ENCODE measurements at places on chromosomes 1 and 21.

DNA sequence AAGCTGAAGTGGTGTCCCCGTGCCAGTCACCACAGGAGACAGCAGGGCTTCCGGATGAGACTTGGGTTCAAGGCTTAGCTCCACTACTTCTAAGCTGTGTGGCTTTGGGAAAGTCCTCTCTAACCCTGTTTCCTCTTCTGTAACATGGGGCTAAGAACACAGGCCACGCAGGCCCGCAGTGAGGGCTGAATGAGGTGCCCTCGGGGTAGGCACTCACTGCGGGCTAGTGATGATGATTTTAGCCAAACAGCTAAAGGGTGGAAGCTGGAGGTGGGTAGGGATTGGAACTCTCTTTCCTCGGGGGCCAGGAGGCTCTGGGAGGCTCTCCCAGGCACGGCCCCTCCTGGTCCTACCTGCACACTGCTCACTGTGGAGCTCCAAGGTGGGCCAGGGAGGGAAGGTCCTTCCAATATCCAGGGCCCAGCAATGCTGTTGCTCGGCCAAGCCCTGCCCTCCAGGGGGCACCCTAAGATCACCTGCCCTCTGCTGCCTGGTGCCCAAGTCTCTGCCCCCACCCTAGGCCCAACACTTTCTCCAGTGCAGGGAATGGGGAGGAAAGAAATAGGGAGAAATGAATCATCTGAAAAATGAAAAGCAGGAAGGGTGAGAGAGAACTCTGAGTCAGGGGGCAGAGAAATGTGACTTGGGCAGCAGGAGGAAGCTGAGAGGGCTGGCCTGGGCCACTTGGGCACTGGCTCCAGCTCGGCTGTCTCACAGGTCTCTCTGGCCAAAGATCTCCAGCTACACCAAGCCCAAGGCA is 19.2 kb upstream of the EVA1B start:
- no peak for DNase-seq

DNA sequence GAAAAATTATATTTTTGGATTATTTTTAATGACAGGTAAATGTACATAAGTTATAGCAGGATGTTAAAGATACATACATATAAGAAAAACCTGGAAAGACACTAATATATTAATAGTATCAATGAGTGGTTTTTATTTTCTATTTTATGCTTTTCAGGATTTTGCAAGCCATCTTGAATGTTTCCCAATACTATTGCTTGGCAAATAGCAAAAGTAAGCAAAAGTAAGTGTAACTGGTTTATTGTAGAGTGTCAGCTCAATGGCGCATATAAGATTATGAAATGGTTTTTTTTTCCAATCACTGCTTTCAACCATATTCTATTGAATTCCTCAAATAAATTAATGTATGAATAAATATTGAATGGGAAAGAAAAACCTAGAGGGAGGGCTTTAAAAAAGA is 36.4 kb downstream of the ZNF684 start:
- no peak for DNase-seq

GRCh38 chr1:24980836-24981630 is 51.0 kb upstream of the RUNX3 start:
- no peak for DNase-seq

GRCh38 chr1:53176452-53177208 is 20.0 kb upstream of the CPT2 start:
- DNase-seq, result no peak

- no peak for DNase-seq
Measured at GRCh38 chr1:65079941-65080340, 68.1 kb upstream of the AK4 start.

DNA sequence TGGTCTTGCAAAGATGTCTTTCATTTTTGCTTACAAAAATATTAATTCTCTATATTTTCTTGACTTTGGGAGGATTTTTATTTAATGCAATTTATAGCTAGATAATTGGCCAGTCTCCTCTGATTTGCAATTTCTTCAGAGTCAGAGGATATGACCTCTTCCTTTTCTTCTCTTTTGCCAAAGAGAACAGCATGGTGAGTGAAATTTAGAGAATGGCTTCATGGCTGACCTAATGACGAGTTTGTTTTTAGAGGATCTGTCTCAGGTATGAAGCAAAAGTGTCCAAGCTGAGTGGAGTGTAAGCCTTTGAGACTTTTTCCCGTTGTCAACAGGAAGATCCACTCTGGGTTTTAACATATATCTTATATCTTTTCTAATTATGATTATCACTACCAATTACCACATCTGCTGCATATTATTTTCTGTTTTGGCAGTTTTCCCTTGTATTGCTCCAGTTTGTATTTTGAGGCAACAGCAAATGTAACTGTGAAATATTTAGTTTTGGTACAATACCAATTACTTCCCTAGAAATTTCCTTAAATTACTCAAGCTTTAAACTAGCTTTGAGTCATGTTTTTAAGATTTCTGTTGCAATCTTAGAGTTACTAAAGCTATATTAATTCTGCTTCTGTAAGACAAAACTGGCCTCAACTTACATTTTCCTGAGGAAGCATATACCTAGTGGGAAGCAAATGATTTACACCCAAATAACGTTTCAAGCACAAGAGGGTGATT is 332.8 kb upstream of the ZRANB2 start:
- DNase-seq, result no peak

GRCh38 chr1:93662481-93663207 is 19.0 kb downstream of the BCAR3 start:
- DNase-seq, result no peak

DNA sequence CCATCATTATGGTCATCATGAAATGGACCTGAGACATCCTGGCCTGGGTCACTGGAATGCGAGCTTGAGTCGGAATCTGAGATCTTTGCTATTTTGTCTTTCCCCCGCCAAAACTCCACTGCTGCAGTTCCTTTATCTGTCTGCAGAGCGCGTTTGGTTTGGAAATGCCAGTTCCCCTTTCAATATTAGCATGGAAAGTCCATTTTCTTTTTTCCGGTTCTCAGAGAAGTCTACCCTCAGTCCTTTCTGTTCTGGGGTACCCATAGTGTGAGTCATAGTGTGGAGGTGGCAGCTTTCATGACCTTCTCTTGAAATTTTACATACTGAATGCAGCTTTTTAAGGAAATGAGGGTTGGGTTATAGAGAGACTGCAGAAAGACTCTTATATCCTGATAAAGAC is 14.6 kb downstream of the CACNA1E start:
- no peak for DNase-seq

GRCh38 chr1:241045659-241046058 is 311.3 kb downstream of the RGS7 start:
- DNase-seq, result no peak

DNA sequence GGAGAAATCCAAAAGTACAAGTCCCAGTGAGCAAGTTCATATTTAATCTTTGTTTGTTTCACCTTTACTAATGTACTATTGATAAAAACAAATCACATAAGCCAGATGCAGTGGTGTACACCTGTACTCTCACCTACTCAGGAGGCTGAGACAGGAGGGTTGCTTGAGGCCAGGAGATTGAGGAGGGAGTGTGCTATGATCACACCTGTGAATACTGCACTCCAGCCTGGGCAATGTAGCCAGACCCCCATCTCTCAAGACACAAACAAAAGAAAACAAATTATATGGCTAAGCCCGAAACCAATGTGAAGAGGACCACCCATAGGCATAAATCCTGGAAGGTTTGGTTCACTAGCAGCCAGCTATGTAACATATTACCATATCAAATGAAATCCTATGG is 9.6 kb upstream of the USP24 start:
- DNase-seq, result no peak

DNA sequence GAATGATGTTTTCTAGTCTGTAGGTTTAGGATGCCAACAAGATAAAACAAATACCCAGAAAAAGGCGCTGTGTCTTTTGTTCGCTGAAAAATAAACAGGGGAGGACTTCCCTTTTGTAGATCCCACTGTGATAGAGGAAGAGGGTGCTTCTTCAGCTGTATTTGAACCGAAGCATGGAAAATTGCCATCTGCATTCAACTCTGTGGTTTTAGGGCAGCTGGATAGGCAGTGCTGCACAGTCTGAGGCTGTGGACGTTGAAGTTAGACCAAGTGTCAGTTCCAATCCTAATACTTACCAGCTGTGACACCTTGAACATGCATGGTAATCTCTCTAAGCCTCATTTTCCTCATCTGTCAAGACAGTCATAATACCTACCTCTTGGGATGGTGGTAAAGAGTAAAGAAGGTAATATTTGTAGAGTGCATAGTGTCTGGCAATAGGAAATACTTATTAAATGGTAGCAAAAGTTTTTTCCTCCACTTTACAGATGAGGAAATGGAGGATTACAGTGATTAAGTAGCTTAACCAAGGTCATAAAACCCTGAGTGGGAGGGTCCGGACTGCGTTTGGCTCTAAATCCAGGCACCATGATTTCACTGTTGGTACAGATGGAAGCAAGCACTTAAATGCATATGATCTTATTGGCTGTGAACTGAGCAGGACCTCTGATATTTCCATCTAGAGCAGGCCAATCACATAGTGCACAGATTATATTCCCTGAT is 48.5 kb downstream of the UTP25 start:
- DNase-seq, result no peak

DNA sequence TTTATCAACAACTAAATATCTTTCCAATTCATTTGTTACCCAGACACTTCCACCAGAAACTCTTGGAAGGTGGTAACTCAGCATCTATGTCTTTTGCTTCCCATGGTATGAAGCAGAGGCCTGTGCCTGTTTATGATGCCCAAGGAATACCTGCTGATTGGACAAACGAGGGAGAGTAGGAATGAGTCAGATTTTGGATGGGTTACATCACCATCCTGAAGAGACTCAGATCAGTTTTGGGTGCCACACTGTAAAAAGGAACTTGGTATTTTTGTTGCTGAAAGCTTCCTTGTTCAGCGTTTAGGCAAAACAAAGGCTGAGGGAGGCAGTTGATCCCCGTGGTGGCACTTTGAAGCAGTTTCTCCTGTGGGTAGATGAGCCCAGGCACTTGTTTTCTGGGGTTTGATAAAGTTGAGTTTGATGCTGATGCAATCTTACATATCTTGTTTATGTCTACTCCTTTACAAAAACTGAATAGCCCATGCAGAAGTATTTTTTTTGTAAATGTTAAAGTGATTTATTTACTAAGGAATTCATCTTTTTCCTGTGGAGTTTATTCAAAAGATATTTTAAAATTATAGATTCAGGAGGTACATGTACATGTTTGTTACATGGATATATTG is 26.7 kb upstream of the CYP4X1 start:
- no peak for DNase-seq

- peak; percentile 40 for DNase-seq
Measured at GRCh38 chr1:50333595-50333974, 89.7 kb downstream of the DMRTA2 start.

DNA sequence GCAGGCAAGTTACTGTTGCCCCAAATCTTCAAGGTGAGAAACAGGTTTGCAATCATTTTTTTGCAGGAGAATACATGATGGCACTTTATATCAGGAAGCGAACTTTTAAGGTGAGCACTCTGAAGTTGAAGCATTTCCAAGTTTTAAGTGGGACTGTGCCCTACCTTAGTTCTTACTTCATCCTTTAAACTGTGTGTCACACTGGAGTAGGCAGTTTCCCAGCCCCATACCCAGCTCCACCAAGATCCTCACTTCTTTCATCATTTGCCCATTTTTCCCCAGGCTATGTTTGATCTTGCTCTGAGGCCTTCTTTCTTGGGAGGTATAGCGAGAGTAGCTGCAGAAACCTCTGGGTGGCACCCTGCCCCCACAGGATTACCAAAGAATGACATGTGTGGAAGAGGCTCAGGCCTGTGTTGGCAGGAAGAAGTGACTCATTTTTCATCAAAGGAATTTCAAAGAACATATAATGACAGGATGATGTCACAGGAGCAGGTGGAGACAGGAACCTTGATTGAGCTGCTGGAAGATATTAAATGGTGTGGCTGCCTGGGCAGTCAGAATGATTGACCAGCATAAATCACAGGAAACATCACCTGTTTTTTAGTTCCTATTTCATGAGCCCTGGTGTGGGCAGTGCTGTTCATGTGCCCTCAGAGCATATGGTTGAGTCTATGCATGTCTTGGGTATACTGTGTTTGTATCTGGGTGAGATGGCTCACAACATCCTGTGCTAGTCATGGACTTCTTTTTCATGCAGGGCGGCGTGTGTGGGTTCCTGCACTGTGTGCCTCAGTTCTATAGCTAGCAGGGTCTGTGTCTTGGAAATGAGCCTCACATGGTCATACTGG is 20.8 kb upstream of the MACF1 start:
- DNase-seq, result peak; percentile 69

DNA sequence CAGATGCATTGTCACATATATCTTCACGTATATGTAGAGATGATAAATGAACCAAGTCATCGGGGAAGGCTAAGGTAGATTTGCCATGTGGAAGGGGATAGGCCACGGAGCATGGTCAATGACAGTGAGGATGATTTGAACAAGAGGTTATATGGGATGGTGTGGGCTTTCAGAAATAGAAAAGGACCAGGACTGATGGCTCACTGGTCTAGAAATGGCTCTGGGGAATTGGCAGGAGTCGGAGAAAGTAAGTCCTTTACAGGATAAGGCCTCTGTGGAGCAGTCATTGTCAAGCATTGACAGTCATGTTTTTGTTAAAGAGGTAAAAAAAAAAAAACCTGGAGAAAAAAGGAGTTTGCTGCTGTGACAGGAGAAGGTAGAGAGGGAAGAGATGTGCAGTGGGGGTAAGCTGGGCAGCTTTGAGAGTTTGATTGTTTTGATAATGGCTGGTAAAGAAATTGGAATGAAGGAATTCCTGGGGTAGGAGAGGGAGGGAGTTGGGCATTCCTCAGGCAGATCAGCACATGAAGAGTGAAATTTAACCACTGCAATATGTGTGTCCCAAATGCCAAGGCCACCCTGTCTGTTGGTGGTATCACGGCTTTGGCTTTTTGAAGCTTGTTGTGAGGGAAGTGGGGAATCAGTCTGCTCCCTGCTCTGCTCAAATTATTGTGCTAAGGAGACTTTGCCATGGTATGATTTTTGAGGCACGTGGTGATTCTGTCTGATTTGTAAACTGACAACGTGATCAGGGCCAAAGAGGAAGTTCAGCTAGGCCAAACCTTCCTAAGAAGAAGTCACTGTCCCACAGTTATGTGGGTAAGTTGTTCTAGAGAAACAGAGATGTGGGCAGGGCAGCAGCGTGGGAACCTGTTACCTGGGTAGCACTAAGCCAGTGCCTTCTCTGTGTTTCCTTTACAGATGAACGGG is 26.0 kb downstream of the MACF1 start:
- peak; percentile 12 for DNase-seq

DNA sequence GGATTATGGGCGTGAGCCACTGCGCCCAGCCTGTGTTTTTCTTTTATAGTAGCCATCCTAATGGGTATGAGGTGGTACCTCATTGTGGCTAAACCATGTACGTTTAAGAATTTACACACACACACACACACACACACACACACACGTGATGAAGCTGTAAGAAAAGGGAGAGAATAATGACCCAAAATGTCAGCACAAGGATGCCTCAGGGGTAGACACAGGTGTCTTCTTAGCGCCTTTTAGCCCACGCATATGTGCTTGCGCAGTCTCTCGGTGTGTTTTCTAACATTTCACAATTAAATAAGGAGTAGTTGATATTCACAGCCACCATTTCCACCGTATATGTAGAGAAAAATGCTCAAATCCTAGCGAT is 782 bp upstream of the PFKL start:
- DNase-seq, result no peak

DNA sequence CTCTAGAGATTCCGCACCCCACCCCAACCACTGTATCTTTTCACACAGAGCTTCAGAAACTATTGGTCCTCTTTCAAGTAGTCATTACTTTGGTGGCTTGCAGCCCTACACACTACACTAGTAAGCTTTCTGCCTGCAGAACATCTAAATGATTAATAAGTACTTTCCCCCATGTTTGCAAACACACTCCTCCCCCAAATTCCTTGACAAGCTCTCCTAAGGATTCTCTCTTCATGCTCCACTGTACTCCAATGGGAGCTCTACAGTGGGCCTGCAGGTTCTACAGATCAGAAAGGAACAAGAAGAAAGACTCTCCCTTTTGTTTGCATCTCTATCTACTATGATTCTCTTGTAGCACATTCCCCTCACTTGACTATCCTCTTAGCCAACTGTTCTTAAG is 16.3 kb upstream of the NUF2 start:
- DNase-seq, result no peak

Measured in stimulated activated CD8-positive, alpha-beta memory T cell treated with anti-CD3 and anti-CD28 coated beads, Interleukin-4, amount 100 ng/mL, for 24 hours (primary cell).